GM12864 (cell line): ENCODE measurements at places on chromosomes 6 and 20.

- DNase-seq: peak; percentile 38
Measured at GRCh38 chr20:19074828-19075516, 137.5 kb upstream of the SLC24A3 start.

GRCh38 chr20:34536798-34537394 is 20.7 kb downstream of the DYNLRB1 start:
- no peak for DNase-seq

GRCh38 chr20:58542411-58543095 is 27.4 kb upstream of the APCDD1L start:
- DNase-seq: no peak

- DNase-seq: no peak
Measured at GRCh38 chr6:148892247-148892646, 145.4 kb downstream of the UST start.

GRCh38 chr6:102841060-102841459 is 1447.6 kb downstream of the GRIK2 start:
- DNase-seq: no peak

DNA sequence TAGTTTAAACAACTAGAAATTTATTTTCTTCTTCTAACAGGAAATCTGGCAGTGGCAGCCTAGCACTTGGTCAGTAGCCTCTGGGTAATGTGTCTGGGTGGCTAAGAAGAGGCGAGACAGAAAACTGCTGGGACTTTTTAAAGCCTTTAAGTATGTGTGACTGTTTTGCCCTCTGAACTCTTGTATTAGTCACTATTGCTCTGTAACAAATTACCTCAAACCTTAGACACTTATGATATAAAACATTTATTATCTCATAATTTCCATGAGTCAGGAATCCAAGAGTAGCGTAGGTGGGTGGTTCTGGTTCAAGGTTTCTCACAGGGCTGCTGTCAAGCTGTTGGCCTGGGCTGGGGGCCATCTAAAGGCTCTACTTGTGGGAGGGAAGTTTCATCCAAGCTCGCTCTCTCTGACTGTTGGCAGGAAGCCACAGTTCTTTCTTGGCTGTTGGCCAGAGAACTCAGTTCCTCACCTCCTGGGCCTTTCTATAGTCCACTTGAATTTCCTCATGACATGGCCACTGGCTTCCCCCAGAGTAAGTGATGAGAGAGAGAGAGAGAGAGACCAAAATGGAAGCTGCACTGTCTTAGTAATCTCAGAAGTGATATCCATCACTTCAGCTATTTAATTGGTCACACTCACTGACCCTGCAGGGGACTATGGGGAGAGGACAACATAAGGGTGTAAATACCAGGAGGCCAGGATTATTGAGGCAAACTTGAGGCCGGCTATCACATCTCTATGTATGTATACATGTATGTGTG is 17.4 kb upstream of the TBC1D22B start:
- no peak for DNase-seq
